ENCODE measurements at places on chromosomes 16 and 17.

GRCh38 chr16:71425746-71426068 lies 16.1 kb downstream of the TLE7 start:
- DNase-seq = no peak

DNA sequence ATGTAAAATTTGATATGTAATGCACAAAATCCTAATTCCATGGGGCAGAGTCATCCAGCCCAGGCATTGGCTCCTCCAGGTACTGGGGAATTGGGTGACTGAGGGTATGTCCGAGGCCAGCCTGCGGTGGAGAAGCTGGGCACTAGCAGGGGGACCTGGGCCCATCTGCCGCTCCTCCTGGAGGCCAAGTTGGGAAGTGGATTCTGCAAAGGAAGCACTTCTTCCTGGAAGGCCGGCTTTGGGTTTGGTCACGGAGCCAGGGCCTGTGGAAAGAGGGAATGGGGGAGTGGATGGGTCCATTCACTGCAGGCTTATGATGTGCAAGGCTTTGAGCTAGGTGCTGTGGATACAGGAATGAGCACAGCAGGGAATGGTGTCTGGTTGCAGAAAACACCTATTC lies 85.8 kb downstream of the GNAO1 start:
- peak; percentile 75 for DNase-seq

GRCh38 chr17:79877041-79877440 lies 37.8 kb upstream of the CBX4 start:
- no peak for DNase-seq

GRCh38 chr17:60901806-60902205 lies 224.2 kb downstream of the BCAS3 start:
- no peak for DNase-seq

DNA sequence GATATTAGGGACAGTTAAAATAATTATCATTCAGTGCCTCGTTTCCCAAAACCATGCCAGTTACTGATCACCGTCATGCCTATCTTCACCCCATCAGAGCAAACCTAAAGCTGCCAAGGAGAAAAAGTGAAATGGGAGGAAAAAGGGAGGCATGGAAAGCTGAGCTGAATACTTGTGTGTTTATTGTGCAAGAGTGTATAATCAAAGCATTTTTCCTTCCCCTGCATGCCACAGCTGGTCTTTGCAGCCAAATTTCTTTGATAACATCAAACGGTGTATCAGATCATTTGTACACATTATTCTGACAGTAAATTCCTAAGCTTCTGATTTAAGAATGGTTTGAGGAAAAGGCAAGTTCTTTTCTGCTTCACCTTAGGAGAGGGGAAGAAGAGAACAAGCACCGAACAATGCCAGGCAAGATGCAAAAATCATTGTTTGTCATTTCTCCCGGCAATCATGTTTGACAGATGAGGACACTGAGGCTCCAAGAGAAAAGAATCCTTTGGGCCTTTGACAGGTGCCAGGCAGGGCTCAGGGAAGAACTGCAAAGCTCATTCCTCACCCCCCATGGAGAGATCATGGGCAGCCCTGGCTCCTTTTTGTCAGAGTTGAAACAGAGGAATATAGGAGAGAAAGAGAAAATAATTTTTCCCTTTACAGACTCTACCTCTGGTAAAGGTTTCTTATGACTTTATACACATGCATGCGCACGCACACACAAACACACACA lies 51.4 kb upstream of the ARHGAP44 start:
- peak; percentile 41 for DNase-seq

GRCh38 chr16:66954097-66954659 lies 6.9 kb upstream of the CES3 start:
- peak; percentile 82 for DNase-seq

DNA sequence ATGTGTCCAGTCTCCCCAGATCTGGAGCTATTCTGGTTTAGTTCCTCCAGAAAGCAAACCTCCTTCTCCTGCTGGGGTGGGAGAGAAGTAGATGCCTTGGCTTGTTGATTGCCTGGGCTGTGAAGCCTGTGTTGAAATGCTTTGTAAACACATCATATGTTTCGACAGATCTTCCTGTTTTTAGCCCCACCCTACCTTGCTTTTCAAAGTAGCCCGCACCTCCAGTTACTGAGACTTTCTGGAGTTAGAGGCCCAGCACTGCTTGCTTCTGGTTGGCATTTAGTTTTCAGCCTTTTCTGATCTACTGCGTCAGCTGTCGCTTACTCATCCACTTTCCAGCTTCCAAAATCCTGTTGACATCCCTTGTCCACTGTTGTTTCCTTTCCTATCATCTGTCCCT lies 17.9 kb upstream of the NDEL1 start:
- DNase-seq = no peak

DNA sequence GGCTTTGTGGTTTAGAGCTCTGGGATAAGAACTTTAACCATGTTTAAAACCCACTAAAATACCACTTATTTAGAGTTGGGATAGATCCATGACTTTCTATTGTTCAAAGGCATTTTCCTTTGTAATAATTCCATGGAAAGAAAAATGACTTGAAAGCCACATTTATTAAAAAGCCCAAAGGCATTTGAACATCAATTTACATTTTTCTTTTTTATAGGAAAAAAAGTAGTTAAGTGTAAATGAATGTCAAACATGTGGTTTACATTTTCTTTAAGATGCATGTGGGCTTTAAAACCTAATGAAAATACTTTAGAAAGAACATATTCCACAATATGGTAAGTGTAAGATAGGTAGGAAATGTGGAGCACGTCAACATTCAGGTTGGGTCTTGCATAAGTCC lies 443.2 kb downstream of the TOX3 start:
- no peak for DNase-seq

DNA sequence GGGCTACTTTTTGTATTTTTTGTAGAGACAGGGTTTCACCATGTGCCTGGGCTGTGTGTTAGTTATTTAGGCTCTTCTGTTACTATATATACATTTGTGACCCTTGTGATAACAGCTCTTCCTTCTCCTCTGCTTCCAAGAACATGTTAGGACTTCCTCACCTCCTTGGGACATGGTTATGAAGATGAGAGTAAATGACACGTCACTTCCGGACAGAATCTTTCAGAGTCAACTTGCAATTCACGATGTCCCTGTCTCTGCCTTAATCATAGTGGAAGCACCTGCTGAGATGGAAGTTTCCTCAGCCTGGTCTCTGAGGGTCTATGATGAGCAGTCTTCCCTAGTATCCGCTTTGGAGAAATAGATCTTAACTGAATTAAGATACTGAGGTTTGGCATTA lies 42.9 kb downstream of the CCDC42 start:
- DNase-seq = no peak

- no peak for DNase-seq
Measured at GRCh38 chr16:23406024-23406423, 47.0 kb downstream of the COG7 start.

DNA sequence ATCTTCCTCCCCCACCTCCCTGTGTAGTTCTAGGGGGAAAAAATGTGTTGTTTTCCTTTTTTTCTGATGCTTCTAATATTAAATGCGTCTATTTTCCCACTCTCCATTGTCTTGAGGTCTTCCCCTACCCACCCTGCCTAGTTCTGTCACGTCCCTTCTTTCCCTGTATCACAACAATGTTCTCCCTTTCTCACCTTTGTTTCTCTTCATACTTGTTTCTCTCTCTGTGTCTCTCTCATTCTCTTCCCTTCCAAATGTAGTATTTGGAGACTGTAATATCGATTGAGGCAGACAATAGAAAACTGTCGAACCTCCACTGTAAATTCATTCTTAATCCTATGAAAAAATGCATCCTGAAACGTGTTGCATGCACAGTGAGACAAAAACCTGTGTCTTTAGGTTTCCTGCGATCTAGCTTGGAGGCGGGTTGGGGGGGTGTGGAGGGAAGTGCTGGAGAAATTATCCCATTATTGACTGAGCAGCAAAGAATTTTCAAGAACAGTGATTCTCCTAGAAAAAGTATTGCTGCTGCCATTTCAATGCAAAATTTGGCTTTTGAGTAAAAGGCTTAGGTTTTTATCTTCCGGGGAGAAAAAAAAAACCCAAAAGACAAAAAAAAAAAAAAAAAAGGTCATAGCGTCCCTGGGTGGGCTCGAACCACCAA lies 1.3 kb upstream of the PSMB3 start:
- DNase-seq = peak; percentile 51

- no peak for DNase-seq
Measured at GRCh38 chr16:14569213-14569612, 60.8 kb downstream of the PARN start.

DNA sequence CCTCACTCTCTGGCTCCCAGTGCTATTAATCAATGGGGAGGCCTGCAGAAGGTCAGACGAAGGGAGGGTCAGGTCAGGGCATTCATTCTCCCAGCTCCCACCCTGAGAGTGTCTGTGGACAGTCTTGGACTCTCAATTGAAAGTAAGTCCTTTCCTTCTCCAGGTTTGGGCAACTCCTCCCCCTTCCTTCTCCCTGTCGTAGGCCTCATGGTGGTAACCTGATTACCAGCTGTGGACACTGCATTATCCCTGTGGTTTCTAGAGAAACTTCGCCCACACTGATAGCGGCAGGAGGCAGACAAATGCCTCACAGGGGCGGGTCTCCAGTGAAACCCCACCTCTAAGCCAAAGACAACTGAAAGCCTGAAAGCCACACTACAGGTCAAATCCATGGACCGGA lies 57.7 kb upstream of the SLC25A19 start:
- DNase-seq = peak; percentile 52

- DNase-seq = no peak
Measured at GRCh38 chr16:21642861-21643260, 9.5 kb downstream of the IGSF6 start.

- DNase-seq = no peak
Measured at GRCh38 chr17:65005858-65006257, 50.7 kb downstream of the GNA13 start.

GRCh38 chr17:1972487-1973160 lies 52.5 kb downstream of the RTN4RL1 start:
- DNase-seq = peak; percentile 50

GRCh38 chr16:77885571-77886295 lies 97.4 kb downstream of the VAT1L start:
- DNase-seq = no peak

GRCh38 chr17:10121971-10122707 lies 76.3 kb downstream of the GAS7 start:
- DNase-seq = peak; percentile 59

GRCh38 chr16:78098087-78098486 lies 1.4 kb upstream of the WWOX start:
- no peak for DNase-seq

GRCh38 chr17:21210411-21211076 lies 3.4 kb downstream of the TMEM11 start:
- peak; percentile 16 for DNase-seq

GRCh38 chr17:42743595-42744282 lies 1.1 kb downstream of the EZH1 start:
- DNase-seq = peak; percentile 62

- DNase-seq = peak; percentile 90
Measured at GRCh38 chr17:79800325-79801155, 3.7 kb upstream of the CBX8 start.
